Mesothelial cell of epicardium (in vitro differentiated cells): ENCODE measurements at places on chromosomes 3 and 15. TPM values are rescaled to one million over a fixed set of nuclear protein-coding genes. Genes with fewer than 3 reads are reported as not detected.

- peaks cover 42% of the 10 kb centered on the region for H3K4me1 ChIP-seq
- H3K36me3 ChIP-seq = no peaks in the 10 kb centered on the region
- H3K27ac ChIP-seq = peak overlapping the region; percentile 15
- H3K4me3 ChIP-seq = no peak overlapping the region
- no peaks in the 10 kb centered on the region for H3K27me3 ChIP-seq
- DNase-seq = no peak
Observed at GRCh38 chr3:126268866-126269265, 88.3 kb downstream of the KLF15 start.

DNA sequence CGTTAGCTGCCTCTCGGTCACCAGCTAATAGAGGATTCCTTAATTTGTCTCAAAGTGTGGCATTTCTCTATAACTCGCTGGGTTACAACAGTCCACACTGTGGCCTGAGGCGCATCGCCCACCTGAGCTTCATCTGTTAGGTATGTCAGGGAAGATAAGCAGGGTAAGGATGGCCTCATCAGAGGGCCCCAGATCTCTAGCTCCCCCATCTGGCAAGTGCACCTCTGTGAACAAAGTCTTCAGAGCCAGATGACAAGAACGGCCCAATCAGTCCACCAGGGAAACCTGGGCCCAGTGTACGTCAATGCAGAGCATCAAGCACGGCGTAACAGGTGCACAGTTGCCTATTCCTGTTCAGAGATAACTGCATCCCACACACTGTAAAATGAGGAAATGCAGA, 23.2 kb downstream of the FRG2C start:
- peaks cover 7% of the 10 kb centered on the region for H3K36me3 ChIP-seq
- no peak overlapping the region for H3K4me3 ChIP-seq
- no peak overlapping the region for H3K27ac ChIP-seq
- DNase-seq = no peak
- H3K4me1 ChIP-seq = no peaks in the 10 kb centered on the region

GRCh38 chr3:23108451-23109057, 94.6 kb upstream of the UBE2E2 start:
- H3K4me1 ChIP-seq = peaks cover 3% of the 10 kb centered on the region
- no peak overlapping the region for H3K4me3 ChIP-seq
- no peak for DNase-seq
- H3K36me3 ChIP-seq = no peaks in the 10 kb centered on the region

- peaks cover 88% of the 10 kb centered on the region for H3K27me3 ChIP-seq
- no peak overlapping the region for H3K4me3 ChIP-seq
- peaks cover 14% of the 10 kb centered on the region for H3K4me1 ChIP-seq
- DNase-seq = no peak
- no peaks in the 10 kb centered on the region for H3K36me3 ChIP-seq
Observed at GRCh38 chr3:127133971-127134370, 59.0 kb upstream of the PRR23E start.

GRCh38 chr3:102980355-102980696, 545.5 kb downstream of the ZPLD1 start:
- DNase-seq = no peak
- H3K27me3 ChIP-seq = no peaks in the 10 kb centered on the region
- peaks cover 23% of the 10 kb centered on the region for H3K4me1 ChIP-seq
- no peaks in the 10 kb centered on the region for H3K36me3 ChIP-seq
- no peak overlapping the region for H3K4me3 ChIP-seq

DNA sequence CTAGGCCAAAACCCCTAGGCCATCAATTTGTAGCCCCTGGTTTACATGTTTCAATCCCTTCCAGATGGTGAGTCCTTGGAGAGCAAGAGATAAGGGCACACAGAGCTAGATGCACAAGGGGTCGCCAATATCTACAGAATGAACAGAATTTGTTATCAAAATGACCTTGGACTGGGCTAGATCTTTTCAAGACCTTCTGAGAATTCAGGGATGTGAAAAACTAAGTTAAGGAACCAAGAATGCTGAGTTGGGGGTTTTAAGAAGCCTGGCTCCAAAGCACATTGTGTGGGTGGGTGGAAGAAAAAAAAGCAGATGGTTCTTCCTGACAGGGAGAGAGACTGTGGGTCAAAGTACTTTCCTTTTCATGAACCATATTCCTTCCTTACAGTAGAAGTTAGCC, 10.2 kb downstream of the CDCP1 start:
- no peaks in the 10 kb centered on the region for H3K27me3 ChIP-seq
- no peak overlapping the region for H3K4me3 ChIP-seq
- no peaks in the 10 kb centered on the region for H3K36me3 ChIP-seq
- no peak overlapping the region for H3K27ac ChIP-seq
- no peak for DNase-seq

DNA sequence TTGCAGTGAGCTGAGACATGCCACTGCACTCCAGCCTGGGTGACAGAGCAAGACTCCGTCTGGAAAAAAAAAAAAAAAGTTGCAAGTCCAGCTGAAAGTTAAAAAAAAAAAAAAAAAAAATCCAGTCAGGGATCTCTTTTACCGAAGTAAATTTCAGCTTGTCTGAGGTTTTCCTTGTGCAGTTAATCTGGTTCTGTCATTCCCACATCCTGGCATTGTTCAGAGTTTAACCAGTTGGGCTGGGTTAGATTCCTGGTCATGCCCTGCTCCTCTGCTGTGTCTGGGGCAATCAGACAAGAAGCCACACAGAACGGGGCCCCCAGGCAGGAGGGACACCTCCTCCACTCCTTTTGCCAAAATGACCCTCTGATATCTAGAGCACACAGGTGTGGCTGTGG, 84.1 kb upstream of the KLHL25 start:
- H3K27me3 ChIP-seq = peaks cover 31% of the 10 kb centered on the region
- H3K27ac ChIP-seq = no peak overlapping the region
- no peaks in the 10 kb centered on the region for H3K36me3 ChIP-seq
- DNase-seq = no peak
- H3K4me1 ChIP-seq = peaks cover 2% of the 10 kb centered on the region
- H3K4me3 ChIP-seq = no peak overlapping the region

GRCh38 chr15:73303636-73304035, 65.1 kb downstream of the HCN4 start:
- no peak overlapping the region for H3K27ac ChIP-seq
- H3K27me3 ChIP-seq = no peaks in the 10 kb centered on the region
- DNase-seq = no peak
- H3K4me3 ChIP-seq = no peak overlapping the region
- H3K36me3 ChIP-seq = peaks cover 30% of the 10 kb centered on the region
- peaks cover 3% of the 10 kb centered on the region for H3K4me1 ChIP-seq

DNA sequence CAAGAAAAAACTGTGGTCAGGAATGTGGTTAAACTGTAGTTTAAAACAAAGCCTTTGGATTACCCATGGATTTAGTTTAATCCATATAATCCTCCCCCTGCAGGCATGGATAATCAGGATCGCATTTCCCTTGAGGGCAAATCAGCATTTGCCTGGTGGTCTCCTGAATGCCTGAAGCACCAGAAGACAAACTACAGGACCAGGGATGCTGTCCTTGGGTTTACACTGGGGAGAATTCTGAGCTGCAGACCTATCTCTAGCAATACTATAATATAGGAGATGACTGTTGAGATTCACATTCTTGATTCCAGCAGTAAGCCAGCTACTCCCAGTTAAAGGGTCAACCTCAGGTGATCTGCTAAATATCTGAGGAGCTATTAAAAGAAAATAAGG, 10.6 kb downstream of the PIK3CB start:
- peak overlapping the region; percentile 73 for H3K27ac ChIP-seq
- no peaks in the 10 kb centered on the region for H3K27me3 ChIP-seq
- no peak for DNase-seq
- peaks cover 6% of the 10 kb centered on the region for H3K4me1 ChIP-seq

- no peak for DNase-seq
- H3K27ac ChIP-seq = no peak overlapping the region
- peaks cover 31% of the 10 kb centered on the region for H3K4me1 ChIP-seq
- no peaks in the 10 kb centered on the region for H3K27me3 ChIP-seq
- H3K4me3 ChIP-seq = no peak overlapping the region
- H3K36me3 ChIP-seq = peaks cover 19% of the 10 kb centered on the region
Observed at GRCh38 chr3:129435367-129435766, 4.4 kb downstream of the MBD4 start.

DNA sequence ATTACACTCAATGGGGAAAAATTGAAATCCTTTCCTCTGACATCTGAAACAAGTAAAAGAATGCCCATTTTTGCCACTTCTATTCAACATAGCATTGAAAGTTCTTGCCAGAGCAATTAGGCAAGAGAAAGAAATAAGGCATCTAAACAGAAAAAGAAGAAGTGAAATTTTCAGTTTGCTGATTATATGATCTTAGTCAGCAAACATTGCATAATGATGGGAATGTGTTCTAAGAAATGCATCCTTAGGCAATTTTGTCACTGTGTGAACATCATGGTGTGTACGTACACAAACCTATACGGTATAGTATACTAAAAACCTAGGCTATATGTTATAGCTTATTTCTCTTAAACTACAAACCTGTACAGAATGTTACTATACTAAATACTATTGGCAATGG, 278.0 kb downstream of the CGGBP1 start:
- H3K4me1 ChIP-seq = no peaks in the 10 kb centered on the region
- H3K27ac ChIP-seq = no peak overlapping the region
- no peaks in the 10 kb centered on the region for H3K36me3 ChIP-seq
- DNase-seq = no peak
- no peaks in the 10 kb centered on the region for H3K27me3 ChIP-seq

DNA sequence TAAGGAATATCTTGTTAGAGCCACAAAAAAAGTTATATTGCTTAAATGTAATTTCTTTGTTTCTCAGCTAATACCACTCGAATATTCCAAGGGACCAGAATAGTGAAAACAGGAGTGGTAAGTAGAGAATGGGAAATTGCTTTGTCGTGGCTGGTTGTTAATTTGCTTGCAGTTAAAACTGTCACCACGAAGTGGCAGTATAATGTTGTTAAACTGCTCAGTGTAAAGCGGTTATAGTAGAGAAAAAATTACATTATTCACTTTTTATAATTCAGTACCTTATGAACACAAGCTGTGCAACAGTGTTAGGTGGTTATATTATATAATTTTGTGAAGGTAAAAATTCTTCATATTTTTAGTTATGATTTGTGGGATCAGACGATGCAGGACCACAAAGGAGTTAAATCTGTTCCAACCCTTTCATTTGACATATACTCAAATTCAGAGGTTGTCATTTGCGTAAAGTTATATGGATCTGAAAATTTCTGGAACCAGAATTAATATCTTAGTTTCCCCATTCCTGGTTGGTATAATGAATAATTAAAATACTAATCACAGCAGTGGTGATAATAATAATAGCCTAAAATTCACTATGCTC, 171.8 kb downstream of the FEZF2 start:
- DNase-seq = no peak
- no peak overlapping the region for H3K27ac ChIP-seq
- no peaks in the 10 kb centered on the region for H3K27me3 ChIP-seq
- H3K4me1 ChIP-seq = no peaks in the 10 kb centered on the region

DNA sequence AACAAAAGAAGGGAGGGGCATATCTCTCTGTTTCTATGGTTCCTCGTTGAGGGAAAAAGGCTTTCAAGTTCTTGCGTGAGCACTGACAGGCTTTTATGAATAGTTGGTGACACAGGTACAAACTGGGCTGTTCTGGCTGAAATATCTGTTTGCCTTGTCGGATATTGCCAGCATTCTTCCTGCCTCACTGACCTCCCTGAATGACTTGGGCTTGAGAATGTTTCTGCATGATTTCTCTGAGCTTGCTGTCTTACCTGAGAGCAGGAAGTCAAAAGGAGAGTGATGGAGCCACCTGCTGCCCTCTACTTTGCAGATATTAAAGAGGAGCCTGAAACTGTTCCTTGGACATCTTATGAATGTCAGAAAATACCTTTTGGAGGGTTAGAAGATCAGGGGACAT, 4.8 kb downstream of the GCNT3 start:
- H3K36me3 ChIP-seq = no peaks in the 10 kb centered on the region
- no peak for DNase-seq
- no peak overlapping the region for H3K4me3 ChIP-seq
- peaks cover 2% of the 10 kb centered on the region for H3K4me1 ChIP-seq

DNA sequence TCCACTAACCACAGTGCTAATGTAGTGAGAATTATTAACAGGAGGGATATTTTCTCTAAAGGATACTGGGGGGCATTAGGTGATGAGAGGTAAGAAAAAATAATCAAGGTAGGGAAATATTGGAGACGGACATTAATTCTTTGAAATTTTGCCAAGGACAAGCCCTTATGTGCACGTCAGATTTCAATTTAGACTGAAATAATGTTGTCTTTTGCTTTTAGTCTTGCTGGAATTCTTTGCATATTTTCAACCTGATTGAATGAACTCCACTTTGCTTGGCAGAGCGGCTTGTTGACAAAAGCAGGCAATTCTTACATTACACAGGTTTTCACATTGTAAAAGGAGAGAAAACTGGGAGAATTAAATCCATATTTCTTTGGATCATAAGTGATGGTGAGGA, 25.0 kb upstream of the C3orf52 start:
- H3K27me3 ChIP-seq = no peaks in the 10 kb centered on the region
- no peak for DNase-seq
- no peak overlapping the region for H3K4me3 ChIP-seq
- H3K36me3 ChIP-seq = no peaks in the 10 kb centered on the region
- peak overlapping the region; percentile 95 for H3K27ac ChIP-seq

- peaks cover 7% of the 10 kb centered on the region for H3K36me3 ChIP-seq
- no peak overlapping the region for H3K4me3 ChIP-seq
- no peak for DNase-seq
Observed at GRCh38 chr3:110743984-110744383, 327.6 kb upstream of the NECTIN3 start.

LMAN1L gene
- 0.16 to 0.65 TPM (median 0.35 TPM) in 3 replicates for total RNA-seq

SLCO2A1 gene
- 20.5 to 25.5 TPM (median 24.1 TPM) in 3 replicates for total RNA-seq

RBP2 gene
- total RNA-seq = not detected in 3 replicates

PROS1 gene
- total RNA-seq = 15.4 to 16.9 TPM (median 16.0 TPM) in 3 replicates

IL5RA gene
- not detected in 3 replicates for total RNA-seq

CCR3 gene
- not detected in 3 replicates for total RNA-seq
